Stimulated activated CD8-positive, alpha-beta memory T cell treated with anti-CD3 and anti-CD28 coated beads, Interleukin-12 subunit alpha, Interleukin-12 subunit beta, amount 100 ng/mL, for 4 hours (primary cell): ENCODE measurements at places on chromosomes 4 and X.

GRCh38 chrX:39144323-39144722 is 343.1 kb downstream of the MID1IP1 start:
- DNase-seq = no peak

DNA sequence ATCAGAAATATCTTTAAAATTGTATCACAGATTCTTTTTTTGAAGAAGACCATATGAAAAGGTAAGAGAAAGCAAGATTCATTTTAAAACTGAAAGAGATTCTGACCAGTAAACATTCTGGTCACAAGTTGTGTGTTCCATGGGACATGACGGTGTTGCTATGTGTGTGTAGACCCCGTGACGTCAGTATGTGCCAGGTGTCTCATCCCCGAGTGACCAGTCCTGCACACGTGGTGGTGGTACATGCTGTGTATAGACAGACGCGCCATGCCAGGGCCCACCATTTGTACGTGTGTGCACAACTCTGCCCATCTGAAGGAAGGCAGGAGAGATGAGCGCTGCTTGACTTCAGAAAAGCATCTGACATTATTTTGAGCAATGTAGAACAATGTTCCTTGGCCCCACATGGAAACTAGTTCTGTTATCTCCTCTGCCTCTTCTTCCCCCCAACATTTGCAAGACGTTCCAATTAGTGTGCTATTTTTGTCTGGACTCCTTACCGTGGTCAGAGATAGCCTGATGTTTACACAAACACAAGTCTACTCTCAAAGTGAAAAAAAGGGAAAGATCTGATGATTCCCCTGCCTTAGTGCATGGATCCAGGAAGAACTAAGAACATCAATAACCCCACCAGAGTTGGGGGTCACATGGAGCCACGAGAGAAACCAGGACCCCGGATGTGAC is 51.2 kb downstream of the IRF2 start:
- no peak for DNase-seq

- no peak for DNase-seq
Measured at GRCh38 chrX:43963726-43964125, 9.5 kb downstream of the NDP start.

DNA sequence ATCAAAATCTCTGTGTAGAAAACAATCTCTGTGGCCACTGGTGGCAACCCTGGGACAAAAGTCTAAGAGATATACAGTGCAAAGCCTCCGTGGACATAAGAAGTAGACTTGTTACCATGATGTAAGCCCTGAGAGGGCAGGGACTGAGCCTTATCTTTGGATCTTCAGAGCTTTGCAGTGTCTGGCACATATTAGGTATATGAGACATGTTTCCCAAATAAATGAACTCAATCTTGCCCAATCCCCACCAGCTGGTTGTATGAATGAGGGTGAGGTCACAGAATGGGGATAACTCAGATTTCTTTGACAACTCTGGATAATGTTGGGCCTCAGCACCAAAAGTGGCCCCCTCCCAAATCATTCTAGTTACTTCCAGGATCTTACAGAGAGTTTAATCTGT is 511.4 kb upstream of the DIPK2B start:
- DNase-seq = no peak

GRCh38 chr4:150368667-150369066 is 213.3 kb upstream of the MAB21L2 start:
- no peak for DNase-seq

DNA sequence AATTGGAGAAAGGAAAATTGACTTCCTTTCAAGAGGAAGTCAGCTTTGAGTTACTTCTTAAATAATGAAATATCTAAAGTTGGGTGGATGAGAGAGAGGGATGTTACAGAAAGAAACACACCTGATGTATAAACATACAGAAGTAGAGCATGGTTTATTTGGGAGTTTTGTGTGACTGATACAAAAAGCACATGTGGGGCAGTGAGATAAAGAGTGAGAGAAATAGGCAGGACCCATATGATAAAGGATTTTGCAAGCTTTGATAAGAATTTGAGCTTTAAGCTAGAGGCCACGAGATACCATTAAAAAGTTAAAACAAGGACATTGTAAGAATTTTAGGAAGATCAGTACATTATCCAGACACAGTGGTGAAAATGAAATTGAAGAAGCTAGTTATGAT is 263.3 kb upstream of the GPRIN3 start:
- DNase-seq = no peak

GRCh38 chr4:33160126-33160525 is 2440.0 kb downstream of the PCDH7 start:
- no peak for DNase-seq

DNA sequence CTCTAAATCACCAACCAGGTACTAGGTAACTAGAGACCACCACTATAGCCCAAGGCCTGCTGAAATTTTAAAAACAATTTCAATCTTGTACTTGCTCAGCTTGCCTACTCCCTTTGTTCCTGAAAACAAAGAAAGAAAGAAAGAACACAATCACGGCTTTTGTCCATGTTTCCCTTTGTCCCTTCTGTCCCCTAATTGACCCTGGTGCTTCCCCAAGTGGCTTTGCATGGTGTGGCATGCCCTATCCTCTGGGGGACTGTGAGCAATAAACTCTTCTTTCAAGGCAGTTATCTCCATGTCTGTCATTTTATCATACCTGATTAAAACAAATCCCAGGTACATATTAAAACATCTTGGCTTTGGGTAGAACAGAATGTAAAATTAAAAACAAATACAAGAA is 94.8 kb downstream of the ARSJ start:
- DNase-seq = no peak

GRCh38 chr4:119664168-119664907 is 35.7 kb upstream of the PDE5A start:
- DNase-seq = no peak

GRCh38 chr4:153634738-153635353 is 49.2 kb upstream of the TLR2 start:
- DNase-seq = no peak

DNA sequence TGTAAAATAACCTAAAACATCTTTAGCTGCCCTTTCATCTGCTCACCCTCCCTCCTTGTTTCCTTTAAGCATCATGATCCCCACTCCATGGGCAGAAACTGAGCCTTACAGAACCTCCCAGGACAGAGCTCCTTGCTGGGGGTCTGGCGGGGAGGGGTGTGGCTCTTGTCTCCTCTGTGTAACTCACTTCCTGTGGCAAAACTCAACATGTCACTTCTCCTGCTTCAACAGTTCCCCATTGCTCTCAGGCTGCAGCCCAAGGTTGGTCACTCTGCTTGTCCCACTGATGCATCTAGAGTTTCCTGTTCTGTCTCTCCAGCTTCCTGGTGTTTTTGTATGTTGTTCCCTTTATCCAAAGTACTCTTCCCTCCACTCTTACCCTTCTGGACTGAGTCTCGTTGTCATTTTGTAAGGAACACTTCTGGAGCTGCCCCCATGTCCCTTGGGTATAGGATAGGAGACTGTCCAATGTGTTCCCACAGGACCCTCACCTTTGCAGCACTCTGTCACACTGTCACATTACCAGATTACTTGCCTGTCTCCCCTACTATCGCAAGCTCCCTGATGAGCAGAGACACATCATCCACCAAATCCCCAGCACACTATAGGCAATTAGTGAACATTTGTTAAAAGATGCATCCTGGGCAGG is 19.6 kb downstream of the TMEM31 start:
- no peak for DNase-seq

DNA sequence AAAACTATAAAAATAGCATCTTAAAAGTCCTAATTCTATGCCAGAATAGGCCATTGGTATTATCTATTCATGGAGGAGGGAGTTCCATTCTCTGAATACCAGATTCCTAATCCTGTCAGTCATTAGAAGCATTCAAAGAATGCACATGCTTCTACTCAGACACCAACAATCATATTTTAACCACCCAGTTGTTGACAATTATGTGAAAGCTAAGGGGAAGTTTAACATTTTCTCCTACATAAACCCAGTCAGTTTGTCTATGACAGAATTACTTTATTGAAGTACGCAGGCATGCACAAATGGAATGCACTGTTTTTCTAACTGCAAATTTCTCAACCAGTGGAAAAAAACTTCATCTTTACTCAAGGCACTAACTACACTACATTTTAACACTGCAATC is 69.6 kb upstream of the MTNR1A start:
- no peak for DNase-seq

GRCh38 chr4:100989401-100989800 is 357.9 kb downstream of the PPP3CA start:
- no peak for DNase-seq

GRCh38 chr4:74038086-74038424 is 434 bp downstream of the CXCL3 start:
- DNase-seq = no peak
